Astrocyte of the cerebellum (primary cell): ENCODE measurements at places on chromosomes 6 and 20.

DNA sequence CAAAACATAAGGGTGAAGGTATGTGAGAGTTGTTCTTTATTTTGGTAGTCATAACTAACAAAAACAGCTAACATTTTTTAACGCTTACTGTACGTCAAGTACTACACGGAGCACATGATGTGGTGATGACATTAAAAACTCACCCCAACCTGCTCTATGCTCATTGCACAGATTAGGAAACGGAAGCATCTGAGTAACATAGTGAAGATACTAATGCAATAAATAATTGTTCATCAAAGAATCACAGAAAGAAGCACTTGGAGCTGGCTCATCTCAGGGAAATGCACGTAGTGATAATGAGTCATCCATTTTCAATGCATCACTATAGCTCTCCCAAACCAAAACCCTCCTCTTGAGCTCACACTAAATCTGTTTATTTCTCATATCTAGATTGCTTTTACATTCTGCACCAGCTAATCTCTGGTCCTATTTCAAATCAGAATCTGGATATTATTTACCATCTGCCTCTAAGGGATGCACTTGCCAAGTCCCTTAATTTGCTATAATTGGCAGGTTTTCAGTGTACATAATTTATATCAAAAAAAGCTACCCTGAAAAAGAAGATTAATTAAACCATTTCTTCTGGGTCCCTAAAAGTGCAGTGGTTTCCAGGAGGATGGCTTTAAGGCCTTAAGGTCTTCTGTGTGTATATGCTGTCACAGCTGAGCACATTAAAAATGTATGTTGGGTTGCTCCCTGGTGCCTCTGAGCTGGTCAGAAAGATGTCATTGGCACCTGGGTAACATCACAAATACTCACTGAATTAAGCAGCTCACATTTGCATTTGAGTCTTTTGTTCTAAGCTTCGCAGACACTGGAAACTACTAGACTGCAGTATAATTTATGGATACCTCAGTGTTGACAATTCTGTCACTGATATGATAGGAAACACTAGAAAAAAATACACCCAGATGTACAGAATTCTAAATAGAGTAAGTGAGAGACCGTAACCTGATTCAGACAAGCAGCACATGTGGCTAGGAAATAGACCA, 677.4 kb upstream of the CITED2 start:
- DNase-seq, result peak; percentile 60

DNA sequence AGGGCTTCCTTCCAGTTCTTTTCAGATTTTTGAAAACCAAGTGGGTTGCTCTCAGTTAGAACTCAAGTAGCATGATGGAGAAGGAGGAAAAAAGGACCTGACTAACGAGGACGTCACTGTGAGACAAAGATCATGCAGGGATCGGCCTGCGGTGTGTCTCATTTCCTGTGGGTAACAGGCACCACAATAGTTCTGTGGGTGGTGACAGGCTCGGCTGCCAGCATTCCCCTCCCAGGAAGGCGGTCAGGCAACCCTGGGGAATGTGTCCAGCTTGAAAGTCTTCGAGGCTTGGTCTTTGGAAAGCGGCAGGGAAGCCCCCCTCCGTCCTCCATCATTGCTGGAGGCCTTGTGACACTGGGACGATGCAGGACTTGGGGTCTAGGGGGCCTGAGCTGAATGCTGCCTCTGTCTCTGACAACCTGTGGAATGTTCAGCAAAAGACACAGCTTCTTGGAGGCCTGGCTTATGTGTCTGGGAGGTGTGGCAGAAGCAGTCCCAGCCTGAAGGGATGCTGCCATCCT, 121.0 kb downstream of the BCAS1 start:
- peak; percentile 90 for DNase-seq

DNA sequence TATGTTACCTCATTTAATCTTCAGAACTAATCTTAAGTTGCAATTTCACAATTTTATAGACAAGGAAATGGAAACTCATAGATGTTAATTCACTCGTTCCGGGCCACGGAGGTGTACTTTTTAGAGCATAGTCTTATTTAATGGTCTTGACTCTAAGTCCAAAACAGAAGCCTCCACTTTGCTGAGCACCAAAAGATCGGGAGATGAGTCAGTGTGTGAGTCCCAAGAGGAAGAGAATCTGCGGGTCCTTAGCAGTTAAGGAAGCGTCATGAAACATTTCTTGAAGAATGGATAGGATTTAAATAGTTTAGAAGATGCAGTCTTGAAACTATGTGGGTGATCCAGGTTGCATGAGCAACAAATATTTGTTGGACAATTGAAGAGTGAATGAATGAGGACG, 231.8 kb upstream of the QKI start:
- DNase-seq, result no peak

GRCh38 chr6:69937402-69938136, 71.2 kb downstream of the COL19A1 start:
- DNase-seq, result no peak

GRCh38 chr20:49610691-49611538, 43.0 kb upstream of the PTGIS start:
- no peak for DNase-seq

DNA sequence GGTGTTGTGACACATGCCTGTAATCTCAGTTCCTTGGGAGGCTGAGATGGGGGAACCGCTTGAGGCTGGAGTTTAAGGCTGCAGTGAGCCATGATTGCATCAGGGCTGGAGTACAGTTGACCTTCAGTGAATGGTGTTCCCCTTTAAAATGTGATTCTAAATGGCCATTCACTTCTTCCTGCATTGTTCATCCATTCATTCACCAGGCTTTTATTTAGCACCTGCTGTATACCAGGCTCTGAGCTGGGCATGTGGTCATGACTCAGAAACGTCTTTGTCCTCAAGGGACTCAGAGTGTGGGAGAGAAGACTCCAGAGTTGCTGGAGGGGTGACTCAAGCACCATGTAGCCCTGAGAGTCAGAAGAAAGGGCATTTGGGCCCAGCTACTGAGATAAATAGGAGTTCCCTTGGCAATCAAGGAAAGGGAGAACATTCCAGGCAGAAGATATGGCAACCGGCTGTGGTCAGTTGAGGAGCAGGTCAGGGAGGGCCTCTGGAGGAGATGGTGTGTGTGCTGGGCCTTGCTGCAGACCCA, 101.1 kb downstream of the DLGAP4 start:
- DNase-seq, result no peak

DNA sequence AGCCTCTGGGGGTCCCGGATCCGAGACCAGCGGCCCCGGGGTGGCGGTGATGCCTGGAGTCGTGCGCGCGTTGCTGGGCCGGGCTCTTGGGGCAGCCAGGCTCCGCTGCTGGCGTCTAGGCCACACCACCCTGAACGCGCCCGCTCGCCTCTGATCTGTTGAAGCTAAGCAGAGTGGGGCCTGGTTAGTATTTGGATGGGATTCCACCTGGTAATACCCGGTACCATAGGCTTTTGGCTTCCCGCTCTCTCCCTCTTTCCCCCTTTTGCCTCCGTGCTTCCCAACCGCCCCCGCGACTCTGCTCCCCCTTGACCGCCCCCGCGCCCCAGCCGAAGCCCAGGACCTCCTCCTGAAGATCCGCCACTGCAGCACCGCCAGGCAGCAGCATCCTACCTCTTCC, 1383.5 kb upstream of the DEFB115 start:
- no peak for DNase-seq

DNA sequence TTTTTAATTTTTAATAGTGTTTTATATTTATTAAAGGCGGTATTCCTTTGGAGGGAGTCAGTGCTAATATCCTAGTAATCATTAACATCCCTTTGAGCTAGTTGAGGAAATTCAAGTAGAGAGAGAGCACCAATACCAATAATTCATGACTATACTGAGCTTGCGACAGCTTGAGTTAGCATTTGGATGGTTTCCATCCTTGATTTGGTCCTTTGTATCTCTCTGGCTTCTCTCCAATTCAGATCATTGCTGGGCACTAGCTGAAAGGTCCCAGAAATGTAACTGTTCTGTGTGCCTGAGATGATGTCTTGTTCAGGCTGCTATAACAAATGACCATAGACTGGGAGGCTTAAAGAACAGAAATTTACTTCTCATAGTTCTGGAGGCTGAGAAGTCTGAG, 77.0 kb downstream of the RNF144B start:
- DNase-seq, result no peak

- no peak for DNase-seq
These were observed 168.4 kb upstream of the TNFAIP3 start for GRCh38 chr6:137698636-137699030.

GRCh38 chr20:37735541-37735940, 41.7 kb downstream of the CTNNBL1 start:
- no peak for DNase-seq

DNA sequence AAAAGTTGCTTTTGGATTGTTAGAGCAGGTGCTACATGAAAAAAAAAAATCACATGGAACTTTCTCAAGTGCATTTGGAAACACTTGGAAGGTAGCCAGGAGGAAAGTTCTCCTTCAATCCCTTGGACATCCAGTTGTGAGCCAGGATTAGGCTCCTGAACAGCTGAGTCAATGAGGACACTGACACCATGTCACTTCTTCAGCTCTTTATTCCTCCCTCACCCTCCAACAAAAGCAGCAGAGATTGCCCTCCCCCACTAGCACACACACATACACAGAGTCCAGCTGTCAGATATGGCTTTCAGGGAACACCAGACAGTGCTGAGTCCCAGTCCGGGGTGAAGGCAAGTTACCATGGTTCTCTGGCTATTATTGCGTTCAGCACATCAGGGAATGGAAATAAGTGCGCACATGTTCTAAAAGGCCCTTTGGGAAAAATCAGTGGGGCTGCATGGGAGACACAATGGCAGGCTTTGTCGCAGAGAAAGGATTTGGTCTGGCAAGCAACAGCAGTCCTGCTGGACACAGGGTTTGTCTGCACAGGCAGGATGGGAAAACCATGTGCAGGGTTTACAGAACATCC, 124.7 kb upstream of the MARCKS start:
- no peak for DNase-seq

- DNase-seq, result no peak
These were observed 201.5 kb downstream of the DTNBP1 start for GRCh38 chr6:15461127-15461944.

- DNase-seq, result no peak
These were observed 40.5 kb downstream of the RNGTT start for GRCh38 chr6:88922775-88923548.

DNA sequence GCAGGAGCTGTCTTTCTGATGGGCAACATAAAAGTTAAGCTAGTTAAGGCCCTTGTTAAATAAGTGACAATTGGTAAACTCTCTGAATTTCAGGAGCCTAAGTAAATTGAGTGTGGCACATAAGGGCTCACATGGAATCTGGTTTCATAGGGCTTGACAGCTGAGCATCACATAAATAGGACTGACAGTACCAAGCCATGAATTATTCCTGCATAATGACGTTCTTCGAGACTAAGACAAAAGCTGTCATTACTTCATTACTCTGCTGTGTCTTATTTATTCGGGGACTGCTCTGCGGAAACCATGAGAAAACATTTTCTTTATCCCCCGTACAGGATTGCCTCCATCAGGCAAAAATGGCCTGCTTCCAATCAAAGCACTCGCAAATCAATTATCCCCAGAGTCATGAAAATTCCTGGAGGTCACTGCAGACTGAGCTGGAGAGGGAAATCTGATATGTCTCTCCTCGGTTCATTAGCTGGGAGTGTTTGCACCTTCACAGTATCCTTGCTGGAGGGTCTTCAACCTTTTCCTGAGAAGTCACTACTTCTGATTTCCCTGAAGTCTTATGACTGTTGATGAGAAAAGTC, 311.4 kb downstream of the CDH26 start:
- no peak for DNase-seq

- no peak for DNase-seq
These were observed 7.5 kb downstream of the JARID2 start for GRCh38 chr6:15253203-15254022.

DNA sequence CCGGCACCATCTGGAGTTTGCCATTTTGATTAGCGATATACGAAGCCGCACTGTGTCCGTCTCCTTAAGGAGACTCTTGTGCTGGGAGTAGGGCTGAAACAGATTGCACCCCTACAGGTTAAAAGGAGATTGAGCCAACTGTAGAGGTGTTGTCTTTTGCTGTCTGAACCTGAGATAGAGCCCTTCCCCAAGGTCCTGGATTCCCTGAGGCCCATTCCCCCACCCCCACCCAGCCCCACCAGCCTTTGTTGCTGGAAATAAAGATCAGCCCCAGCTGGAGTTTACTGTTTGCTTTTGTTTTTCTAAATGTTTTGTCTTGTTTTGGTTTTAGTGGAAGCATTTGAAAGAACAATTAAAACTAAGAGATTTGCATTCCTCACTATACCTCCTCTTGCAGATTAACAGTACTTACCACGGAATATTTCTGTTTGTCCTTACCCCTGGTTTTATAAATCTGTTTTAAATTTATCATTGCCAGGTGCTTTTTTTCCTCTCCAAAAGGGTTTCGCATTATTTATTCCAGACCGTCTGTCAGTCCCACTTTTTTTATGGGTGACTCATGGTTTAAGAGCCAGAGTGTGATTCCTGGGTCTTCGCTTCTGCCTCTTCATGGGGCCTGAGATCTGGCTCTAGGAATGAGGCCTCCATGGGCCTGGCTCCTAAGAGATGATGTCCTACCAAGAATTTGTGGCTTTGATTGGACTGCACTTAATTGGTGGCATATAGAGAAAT, 169.2 kb downstream of the DTNBP1 start:
- no peak for DNase-seq

- no peak for DNase-seq
These were observed 276.4 kb downstream of the TAF4 start for GRCh38 chr20:61789329-61789728.

GRCh38 chr6:113636357-113636824, 220.8 kb upstream of the MARCKS start:
- DNase-seq, result peak; percentile 36

DNA sequence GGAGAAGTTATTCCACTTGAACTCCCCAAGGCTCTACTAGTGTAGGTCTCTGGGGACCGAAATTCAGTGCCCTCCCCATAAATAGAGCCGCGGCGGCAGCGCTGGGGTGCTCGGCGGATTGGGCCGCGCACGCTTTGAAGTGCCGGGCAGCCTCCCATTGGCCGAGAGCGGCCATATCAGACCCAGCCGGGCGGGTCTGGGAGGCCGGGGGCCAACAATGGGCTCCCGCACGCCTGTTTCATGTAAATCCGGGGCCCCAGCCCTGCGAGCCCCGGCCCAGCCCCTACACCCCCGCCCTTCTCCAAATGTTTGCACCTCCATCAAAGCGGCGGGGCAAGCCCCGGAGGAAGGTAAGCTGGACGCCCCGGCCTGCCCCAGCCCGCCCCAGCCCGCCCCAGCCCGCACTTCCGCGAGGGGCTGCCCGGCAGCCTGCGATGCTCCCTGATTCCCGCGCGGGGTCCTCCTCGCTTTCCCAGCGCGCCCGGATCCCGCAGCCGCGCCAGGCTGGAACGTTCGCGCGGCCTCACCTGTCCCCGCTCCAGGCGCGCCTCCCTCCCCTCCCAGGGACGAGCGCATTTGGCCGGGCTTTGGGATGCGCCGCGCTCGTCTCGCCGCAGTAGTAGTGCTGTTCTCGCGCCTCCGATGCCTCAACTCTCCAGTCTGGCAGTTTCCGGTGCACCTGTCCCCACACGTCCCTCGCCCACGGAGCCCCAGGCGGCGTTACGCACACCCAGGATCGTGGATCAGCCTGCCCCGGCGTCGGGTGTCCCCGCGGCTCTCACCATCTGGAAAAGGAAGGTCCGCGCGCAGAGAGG, at the start of gene TBXT:
TSS of gene TBXT (minus strand) at position 51 of the 815 bp plus-strand sequence. CDS start 260 bp downstream, outside the sequence.
- no peak for DNase-seq

GRCh38 chr6:139962654-139963347, 588.4 kb upstream of the CITED2 start:
- DNase-seq, result no peak
